ENCODE measurements at places on chromosomes 4 and X. TPM values are rescaled to one million over a fixed set of nuclear protein-coding genes. Genes with fewer than 3 reads are reported as not detected.

DNA sequence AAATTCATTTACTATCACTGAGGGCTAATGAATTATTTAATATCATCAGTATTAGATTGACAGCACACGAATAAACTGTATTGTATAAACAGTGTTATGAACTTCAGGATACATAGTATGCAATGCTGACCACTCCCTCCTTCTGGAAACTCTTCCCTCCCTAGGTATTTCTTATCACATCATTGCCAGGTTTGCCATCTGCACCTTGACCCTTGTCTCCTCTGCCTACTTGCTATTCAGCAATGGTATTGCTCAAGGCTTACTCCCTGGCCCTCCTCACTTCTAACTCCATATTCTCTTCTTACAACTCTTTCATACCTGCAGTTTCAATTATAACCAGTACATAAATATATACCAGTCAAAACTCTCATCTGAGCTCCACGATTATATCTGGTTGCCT lies 38.9 kb downstream of the ATP8A1 start:
- H3K27ac ChIP-seq = no peak overlapping the region
- no peaks in the 10 kb centered on the region for H3K4me1 ChIP-seq
- no peak overlapping the region for H3K4me3 ChIP-seq
- H3K36me3 ChIP-seq = peaks cover 29% of the 10 kb centered on the region
- no peaks in the 10 kb centered on the region for H3K27me3 ChIP-seq
- DNase-seq = peak; percentile 24

DNA sequence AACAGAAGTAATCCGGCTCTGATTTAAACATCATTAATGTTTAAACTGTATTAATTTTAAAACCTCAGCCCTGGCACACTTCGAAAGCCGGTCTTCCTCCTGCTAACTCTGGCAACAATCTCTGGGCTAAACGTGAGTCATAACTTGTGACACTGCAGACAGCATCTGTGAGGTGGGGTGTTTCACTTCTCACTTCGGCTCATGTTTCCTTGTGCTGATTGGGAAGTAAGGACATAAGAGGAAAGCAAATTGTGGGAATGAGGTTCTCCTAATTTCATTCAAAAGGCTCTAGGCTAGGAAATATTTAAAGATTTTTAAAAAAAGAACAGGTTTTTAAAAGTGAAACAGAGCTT lies 139.9 kb upstream of the USP9X start:
- no peak overlapping the region for H3K27ac ChIP-seq
- no peaks in the 10 kb centered on the region for H3K36me3 ChIP-seq
- H3K4me1 ChIP-seq = no peaks in the 10 kb centered on the region
- no peak overlapping the region for H3K4me3 ChIP-seq
- no peak for DNase-seq
- H3K27me3 ChIP-seq = no peaks in the 10 kb centered on the region

- H3K4me3 ChIP-seq = no peak overlapping the region
- H3K36me3 ChIP-seq = no peaks in the 10 kb centered on the region
Observed at GRCh38 chr4:173231916-173232315, 63.3 kb downstream of the GALNT7 start.

The CYSLTR1 gene
- total RNA-seq = 17.2 TPM

The MTNR1A gene
- not detected for total RNA-seq

DNA sequence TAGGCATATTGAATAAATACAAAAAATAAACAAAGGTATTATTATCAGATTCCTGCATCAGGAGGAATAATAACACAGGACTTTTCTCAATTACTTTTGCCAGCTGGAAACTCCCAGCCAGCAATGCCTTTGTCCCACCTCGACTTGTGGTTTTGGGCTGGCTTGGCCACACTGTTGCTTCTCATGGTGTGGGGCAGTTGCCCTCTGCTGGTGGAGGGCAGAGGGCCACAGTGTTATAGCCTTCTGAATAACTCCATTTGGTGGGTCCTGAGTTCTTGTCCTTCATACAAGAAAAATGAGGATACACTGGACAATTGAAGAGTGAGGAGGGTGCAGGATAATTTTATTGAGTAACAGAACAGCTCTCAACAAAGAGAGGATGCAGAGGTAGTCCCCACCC lies 1206.0 kb upstream of the ADGRL3 start:
- no peaks in the 10 kb centered on the region for H3K4me1 ChIP-seq
- DNase-seq = no peak
- H3K36me3 ChIP-seq = no peaks in the 10 kb centered on the region

Measured in activated CD4-positive, alpha-beta T cell treated with anti-CD3 and anti-CD28 coated beads, Interleukin-2, amount 10 ng/mL, durations not matched to agents 24 days and 14 days (primary cell).